A549 treated with Hydrocortisone at 1 μM for 4 hours (cell line): ENCODE measurements at places on chromosomes 7 and 10. TPM values are rescaled to one million over a fixed set of nuclear protein-coding genes. Genes with fewer than 3 reads are reported as not detected.

HOXA10 gene
- total RNA-seq: 5.4 to 7.8 TPM (median 6.3 TPM) in 5 replicates

LIPM gene
- not detected in 5 replicates for total RNA-seq

MBL2 gene
- not detected in 5 replicates for total RNA-seq

UCMA gene
- not detected in 5 replicates for total RNA-seq

TMEM225B gene
- 0.89 to 1.3 TPM (median 1.1 TPM) in 5 replicates for total RNA-seq

CCDC7 gene
- total RNA-seq: 0.61 to 0.98 TPM (median 0.76 TPM) in 5 replicates

ASIC3 gene
- total RNA-seq: 6.0 to 10.8 TPM (median 9.5 TPM) in 5 replicates

TMEM213 gene
- total RNA-seq: not detected in 5 replicates

TLL2 gene
- 0.11 to 0.16 TPM (median 0.12 TPM) in 5 replicates for total RNA-seq

SAP25 gene
- 0.18 to 0.85 TPM (median 0.21 TPM) in 4 of 5 replicates, not detected in the other for total RNA-seq

UTF1 gene
- total RNA-seq: 0.10 TPM in 1 of 5 replicates, not detected in the others

NAT16 gene
- total RNA-seq: 0.08 to 0.17 TPM (median 0.15 TPM) in 5 replicates

LIPJ gene
- not detected in 5 replicates for total RNA-seq

SPAM1 gene
- total RNA-seq: not detected in 5 replicates

COL1A2 gene
- total RNA-seq: not detected in 5 replicates

ACTR3C gene
- total RNA-seq: not detected in 5 replicates

CCDC126 gene
- 3.1 to 4.2 TPM (median 3.2 TPM) in 5 replicates for total RNA-seq

SYT15B gene
- total RNA-seq: 2.5 to 3.7 TPM (median 3.3 TPM) in 5 replicates

UCN3 gene
- total RNA-seq: not detected in 5 replicates

TMEM209 gene
- total RNA-seq: 11.2 to 18.8 TPM (median 13.7 TPM) in 5 replicates

ASAH2 gene
- total RNA-seq: 2.2 to 3.8 TPM (median 2.3 TPM) in 5 replicates

MALRD1 gene
- total RNA-seq: not detected in 5 replicates

TEX47 gene
- total RNA-seq: not detected in 5 replicates

SPDYE16 gene
- total RNA-seq: not detected in 5 replicates

PNLIPRP3 gene
- 0.03 to 0.05 TPM in 2 of 5 replicates, not detected in the others for total RNA-seq

KCP gene
- total RNA-seq: 0.15 to 0.25 TPM (median 0.17 TPM) in 4 of 5 replicates, not detected in the other

RGR gene
- total RNA-seq: not detected in 5 replicates

SPDYE8 gene
- total RNA-seq: not detected in 5 replicates

ARHGEF35 gene
- 0.37 to 0.68 TPM (median 0.39 TPM) in 5 replicates for total RNA-seq

LGI1 gene
- total RNA-seq: not detected in 5 replicates

NFE2L3 gene
- total RNA-seq: 6.9 to 9.9 TPM (median 7.6 TPM) in 5 replicates

PPP1R17 gene
- total RNA-seq: not detected in 5 replicates

ACTL6B gene
- total RNA-seq: not detected in 5 replicates

OR2A7 gene
- total RNA-seq: not detected in 5 replicates

DRGX gene
- total RNA-seq: 0.03 to 0.08 TPM (median 0.06 TPM) in 3 of 5 replicates, not detected in the others

CYP2C8 gene
- not detected in 5 replicates for total RNA-seq

ZNF365 gene
- 0.83 to 1.2 TPM (median 1.0 TPM) in 5 replicates for total RNA-seq

PALS2 gene
- total RNA-seq: 17.9 to 26.5 TPM (median 19.4 TPM) in 5 replicates

OR2A5 gene
- total RNA-seq: not detected in 5 replicates

CPA1 gene
- not detected in 5 replicates for total RNA-seq

SUMF2 gene
- total RNA-seq: 110 to 136 TPM (median 111 TPM) in 5 replicates

JCAD gene
- total RNA-seq: 15.6 to 24.1 TPM (median 17.9 TPM) in 5 replicates

PTF1A gene
- not detected in 5 replicates for total RNA-seq

CNPY1 gene
- total RNA-seq: not detected in 5 replicates

DEPP1 gene
- 1.5 to 3.2 TPM (median 2.0 TPM) in 5 replicates for total RNA-seq

BAMBI gene
- total RNA-seq: 8.9 to 11.3 TPM (median 10.4 TPM) in 5 replicates

CALU gene
- 125 to 212 TPM (median 150 TPM) in 5 replicates for total RNA-seq

STEAP4 gene
- total RNA-seq: 0.03 to 0.07 TPM (median 0.05 TPM) in 3 of 5 replicates, not detected in the others

TRPV5 gene
- total RNA-seq: not detected in 5 replicates

SPOCK2 gene
- 0.29 to 0.53 TPM (median 0.37 TPM) in 5 replicates for total RNA-seq

VAX1 gene
- 1.3 to 1.6 TPM (median 1.5 TPM) in 5 replicates for total RNA-seq

UNC5B gene
- 2.5 to 3.3 TPM (median 3.1 TPM) in 5 replicates for total RNA-seq

MORN4 gene
- total RNA-seq: 6.4 to 7.7 TPM (median 7.5 TPM) in 5 replicates

ADARB2 gene
- total RNA-seq: not detected in 5 replicates

CHAT gene
- total RNA-seq: not detected in 5 replicates

SFRP4 gene
- total RNA-seq: 3.0 to 4.4 TPM (median 3.3 TPM) in 5 replicates

ATOH7 gene
- total RNA-seq: 0.10 to 0.27 TPM (median 0.22 TPM) in 5 replicates

SEC23IP gene
- 43.0 to 50.5 TPM (median 49.0 TPM) in 5 replicates for total RNA-seq
